ENCODE measurements at places on chromosomes 6 and 20.

DNA sequence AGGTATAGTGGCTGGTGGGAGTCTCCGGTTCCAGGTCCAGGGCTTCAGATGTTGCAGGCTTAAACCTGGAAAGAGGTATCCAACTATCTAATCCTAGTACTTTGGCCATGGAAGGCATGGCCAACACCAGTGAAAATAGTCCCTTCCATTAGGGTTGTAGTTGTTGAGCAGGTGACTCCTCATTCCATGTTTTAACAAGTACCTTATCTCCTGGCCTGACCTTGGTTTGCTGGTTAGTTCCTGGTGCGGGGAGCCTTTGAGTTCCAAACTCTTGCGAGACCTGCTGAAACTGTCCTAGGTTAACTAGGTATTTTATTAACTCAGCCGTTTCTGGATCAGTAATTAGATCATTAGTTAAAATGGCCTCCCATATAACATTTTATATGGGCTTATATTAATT is 165.1 kb upstream of the PROKR2 start:
- DNase-seq: no peak

DNA sequence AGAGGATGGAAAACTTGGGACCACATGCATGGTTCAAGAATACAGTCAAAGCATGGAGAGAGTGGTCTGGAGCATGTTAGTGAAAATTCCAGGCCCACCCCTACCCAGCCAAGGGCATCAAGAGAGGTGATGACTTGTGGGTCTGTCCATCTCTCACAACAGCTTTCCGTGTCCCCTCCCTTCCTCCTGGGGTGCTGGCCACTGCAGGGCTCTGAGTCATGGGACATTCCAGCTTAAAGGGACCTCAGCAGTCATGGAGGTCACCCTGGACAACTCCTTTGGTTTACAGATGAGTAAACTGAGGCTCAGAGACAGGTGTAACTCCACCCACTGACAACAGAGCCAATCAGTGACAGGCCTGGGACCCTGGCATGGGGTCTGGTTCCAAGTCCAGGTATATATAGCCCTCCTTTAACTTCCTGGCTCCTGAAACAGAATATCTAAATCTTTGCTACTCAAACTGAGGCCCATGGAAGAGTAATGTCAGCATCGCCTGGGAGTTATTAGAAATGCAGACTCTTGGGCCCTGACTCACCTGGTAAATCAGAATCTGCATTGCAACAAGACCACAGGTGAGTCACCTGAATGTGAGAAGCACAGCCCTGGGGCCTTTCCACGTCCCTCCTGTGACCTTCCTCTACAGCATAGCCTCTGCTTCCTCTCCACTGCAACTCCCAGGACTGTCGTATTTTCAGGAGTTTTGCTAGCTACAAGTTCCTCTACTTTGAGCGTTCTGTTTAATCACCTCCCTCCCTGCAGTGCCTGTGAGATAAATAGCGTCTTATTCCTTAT is 170.2 kb downstream of the ZDHHC14 start:
- DNase-seq: no peak

DNA sequence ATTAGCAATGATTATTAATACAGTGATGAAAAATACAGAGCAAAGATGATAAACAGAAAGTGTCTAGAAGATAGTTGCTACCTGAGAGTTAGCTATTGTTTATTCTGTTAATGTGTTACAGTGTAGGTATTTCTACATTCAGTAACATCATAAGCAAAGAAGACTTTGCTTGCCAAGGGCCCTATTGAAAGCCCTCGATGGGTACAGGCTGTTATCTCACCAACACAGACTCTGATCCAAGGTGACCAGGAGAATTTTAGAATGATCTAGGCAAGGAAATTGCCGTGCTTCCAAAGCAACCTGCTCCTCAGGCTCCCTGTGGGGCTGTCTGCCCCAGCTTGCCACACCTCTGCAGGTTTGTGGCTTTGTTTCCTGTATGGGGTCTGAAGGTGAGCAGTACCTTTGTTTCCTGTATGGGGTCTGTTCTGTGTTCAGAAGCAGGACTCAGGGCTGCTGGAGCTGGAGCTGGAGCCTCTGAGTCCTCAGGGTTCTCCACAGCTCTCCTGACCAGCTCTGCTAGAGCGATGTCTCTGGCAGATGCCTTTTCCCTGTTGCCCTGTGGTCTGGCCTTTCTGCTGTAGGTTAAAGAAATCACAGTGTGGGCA is 32.5 kb downstream of the PHACTR3 start:
- DNase-seq: no peak

DNA sequence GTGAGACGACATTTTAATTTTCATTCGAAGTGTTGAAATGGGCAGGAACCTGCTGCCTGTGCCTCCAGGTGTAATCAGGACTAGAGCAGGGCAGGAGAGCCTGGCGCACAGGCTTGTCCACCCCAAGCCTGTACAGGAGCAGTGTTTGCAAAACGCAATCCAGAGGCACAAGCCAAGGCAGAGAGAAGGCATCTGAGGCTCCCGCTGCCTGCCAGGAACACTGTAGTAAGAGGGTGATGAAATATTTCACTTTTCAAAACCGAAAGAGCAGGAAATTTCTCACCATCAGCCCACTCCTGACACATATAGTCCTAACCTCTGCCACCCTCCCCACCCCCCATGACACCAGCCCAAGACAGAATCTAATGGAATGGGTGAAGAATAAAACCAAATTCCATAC is 132.5 kb downstream of the RTN4IP1 start:
- DNase-seq: no peak

GRCh38 chr6:65671922-65672321 is 35.1 kb downstream of the EYS start:
- no peak for DNase-seq

GRCh38 chr20:48787861-48788375 is 39.9 kb downstream of the PREX1 start:
- no peak for DNase-seq

All from neural crest cell (in vitro differentiated cells).